ENCODE measurements at places on chromosomes 1 and 21. TPM values are rescaled to one million over a fixed set of nuclear protein-coding genes. Genes with fewer than 3 reads are reported as not detected.

DNA sequence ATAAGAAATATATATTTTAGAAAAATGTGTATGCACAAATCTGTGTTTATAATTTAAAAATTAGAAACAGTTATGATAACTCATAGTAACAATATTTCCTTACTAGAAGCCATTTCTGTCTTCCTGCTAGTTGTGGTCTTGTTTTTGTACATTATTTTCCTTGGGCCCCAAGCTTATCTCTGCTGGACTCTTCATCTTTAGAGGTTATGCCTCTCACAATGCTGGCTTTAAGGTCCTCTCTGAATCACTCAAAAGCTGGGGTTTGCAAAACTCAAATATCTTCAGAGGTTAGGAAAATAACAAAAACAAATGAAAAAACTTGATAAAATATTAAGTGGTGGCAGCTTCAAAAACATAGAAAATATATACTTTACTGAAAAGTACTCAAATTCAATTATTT, 133.8 kb downstream of the PTPRC start:
- no peak for DNase-seq

DNA sequence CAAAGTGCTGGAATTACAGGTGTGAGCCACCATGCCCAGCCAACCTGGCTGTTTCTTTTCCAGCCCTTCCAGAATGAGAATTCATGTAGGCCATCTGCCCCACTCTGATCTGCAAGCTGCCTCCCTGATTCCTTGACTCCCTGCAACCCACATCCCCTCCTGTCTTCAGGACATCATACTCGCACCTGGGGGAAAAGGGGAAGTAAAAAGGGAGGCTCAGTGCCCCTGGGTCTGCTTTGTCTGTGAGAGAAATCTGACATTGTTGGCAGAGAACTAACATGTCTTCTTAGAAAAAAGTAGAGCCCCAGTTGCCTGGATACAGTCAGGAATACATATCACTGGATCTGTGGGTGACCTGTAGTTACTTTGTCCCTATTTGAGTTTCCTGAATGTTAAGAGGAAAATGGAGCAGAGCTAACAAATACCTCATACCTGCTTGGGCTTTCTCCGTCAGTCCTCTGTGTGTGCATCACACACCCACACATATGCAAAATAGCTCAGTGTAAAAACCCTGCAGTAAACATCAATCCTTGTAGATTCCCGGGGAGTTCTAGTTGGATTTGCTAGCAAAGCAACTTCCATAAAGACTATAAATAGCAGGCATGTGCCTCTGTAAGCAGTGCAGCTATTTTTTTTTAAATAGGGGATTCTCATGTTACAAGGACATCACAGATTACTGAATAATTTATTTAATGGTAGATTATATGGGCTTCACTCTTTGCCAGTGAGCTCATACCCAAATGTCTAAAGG, 62.9 kb downstream of the TEX35 start:
- DNase-seq, result no peak

VAV3 gene
- 7.3 TPM for total RNA-seq

- no peak for DNase-seq
Measured at GRCh38 chr1:107048241-107048640, 8.2 kb upstream of the PRMT6 start.

DNA sequence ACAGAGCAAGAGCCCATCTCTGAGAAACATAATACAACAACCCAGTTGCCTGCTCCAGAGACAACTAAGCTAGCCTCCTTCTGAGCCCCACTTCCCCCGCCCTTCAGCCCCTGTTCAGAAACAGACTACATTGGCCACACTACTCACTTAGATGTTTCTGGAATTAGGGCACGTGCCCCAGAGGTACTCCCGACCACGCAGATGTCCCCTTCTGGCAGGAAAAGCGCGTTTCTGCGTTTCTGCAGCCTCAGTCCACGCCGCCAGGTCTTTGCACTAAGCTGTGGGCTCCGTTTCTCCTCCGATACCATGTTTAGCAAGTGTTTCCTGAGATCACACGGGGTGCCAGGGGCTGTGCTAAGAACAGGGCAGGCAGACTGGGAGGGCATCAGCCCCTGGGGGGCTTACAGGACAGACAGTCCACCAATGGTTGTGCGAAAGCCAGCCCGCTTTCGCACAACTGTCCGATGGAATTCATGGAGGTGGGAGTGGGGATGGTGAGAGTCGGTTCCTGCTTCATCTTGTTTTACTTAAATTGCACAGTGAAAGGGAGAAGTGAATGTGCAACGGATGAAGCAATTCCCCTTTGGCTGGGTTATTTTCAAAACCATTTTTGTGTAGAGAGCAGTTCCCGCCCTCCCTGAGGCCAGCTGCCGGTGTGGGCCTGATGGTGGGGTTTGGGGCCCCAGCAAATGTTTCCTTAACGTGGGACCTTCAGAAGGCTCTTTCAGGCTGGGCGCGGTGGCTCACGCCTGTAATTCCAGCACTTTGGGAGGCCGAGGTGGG, 2.7 kb downstream of the PIK3CD start:
- no peak for DNase-seq

DNA sequence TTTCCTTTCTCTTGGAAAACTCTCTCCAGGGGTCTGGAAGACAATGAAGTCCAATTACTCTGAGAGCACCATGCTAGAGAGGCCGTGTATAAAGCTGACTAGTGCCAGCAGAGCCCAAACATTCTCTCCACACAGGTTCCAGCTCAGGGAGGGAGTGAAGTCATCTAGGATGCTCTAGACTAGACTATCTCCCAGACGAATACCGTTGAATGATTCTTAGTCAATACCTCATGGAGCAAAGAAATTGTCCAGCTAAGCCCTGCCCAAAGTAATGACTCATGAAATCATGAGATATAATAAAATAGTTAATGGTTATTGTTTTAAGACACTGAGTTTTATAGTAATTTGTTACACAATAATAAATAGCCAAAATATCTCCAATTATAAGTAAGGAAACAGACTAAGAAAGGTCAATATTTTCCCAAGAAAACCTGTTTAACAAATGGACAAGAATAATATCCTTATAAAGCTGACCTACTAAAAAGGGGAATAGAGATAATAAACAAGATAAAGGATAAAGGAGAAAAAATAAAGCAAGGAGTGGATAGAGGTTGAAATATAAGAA, 163.9 kb upstream of the LRRC7 start:
- DNase-seq, result no peak

GRCh38 chr21:33339135-33339534, 14.4 kb downstream of the IFNAR1 start:
- no peak for DNase-seq

GRCh38 chr1:50348449-50349241, 74.6 kb downstream of the DMRTA2 start:
- DNase-seq, result no peak

FCRLB gene
- 0.38 TPM for total RNA-seq

GRCh38 chr1:179121159-179121938, 39.5 kb downstream of the TOR3A start:
- no peak for DNase-seq

GRCh38 chr1:39852214-39852791, 31.0 kb downstream of the TRIT1 start:
- DNase-seq, result no peak

CD160 gene
- not detected for total RNA-seq

CD1D gene
- total RNA-seq, result 2.4 TPM

DNA sequence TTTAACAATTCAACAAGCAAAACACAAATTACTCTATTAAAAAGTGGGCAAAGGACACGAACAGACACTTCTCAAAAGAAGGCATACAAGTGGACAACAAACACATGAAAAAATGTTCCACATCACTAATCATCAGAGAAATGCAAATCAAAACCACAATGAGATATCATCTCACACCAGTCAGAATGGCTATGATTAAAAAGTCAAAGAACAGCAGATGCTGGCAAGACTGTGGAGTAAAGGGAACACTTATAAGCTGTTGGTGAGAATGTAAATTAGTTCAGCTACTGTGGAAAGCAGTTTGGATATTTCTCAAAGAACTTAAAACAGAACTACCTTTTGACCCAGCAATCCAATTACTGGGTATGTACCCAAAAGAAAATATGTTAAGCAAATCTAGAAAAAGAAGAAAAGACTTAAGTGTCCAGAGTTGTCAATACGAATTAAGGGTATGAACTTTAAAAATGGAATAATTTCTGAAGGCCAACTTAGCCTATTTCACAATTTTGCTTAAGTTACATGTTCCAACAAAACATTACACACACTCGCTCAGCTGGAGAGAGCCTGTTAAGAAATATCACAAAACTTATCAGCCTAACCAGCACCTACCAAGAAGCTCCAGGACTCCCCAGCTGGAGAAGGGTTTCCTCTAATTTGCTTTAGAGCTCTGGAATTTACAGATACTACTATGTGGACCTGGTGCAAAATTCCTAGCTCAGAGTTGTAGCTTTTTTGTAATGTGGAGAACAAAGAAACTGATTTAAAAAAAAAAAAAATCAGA, 232.1 kb downstream of the DUSP10 start:
- no peak for DNase-seq

OR10J1 gene
- total RNA-seq, result not detected

- no peak for DNase-seq
Measured at GRCh38 chr1:65772607-65773006, 20.1 kb upstream of the PDE4B start.
